Erythroblast (primary cell): ENCODE measurements at places on chromosomes 1 and 21.

- DNase-seq: no peak
Measured at GRCh38 chr1:7120863-7121621, 335.8 kb downstream of the CAMTA1 start.

- no peak for DNase-seq
Measured at GRCh38 chr1:59138402-59138801, 158.5 kb upstream of the FGGY start.

- DNase-seq: no peak
Measured at GRCh38 chr1:181777286-181777685, 284.2 kb downstream of the ZNF648 start.

GRCh38 chr1:87588495-87588894, 259.8 kb downstream of the LMO4 start:
- no peak for DNase-seq

- DNase-seq: no peak
Measured at GRCh38 chr1:100535264-100535663, 2.7 kb upstream of the GPR88 start.

GRCh38 chr1:159302095-159302494, at the start of gene FCER1A:
Gene FCER1A, plus strand, starts transcription at chr1:159302336. Its CDS starts 29 bp downstream, at chr1:159302365.
- DNase-seq: no peak

GRCh38 chr1:246153796-246154212, 353.3 kb downstream of the SMYD3 start:
- DNase-seq: no peak

DNA sequence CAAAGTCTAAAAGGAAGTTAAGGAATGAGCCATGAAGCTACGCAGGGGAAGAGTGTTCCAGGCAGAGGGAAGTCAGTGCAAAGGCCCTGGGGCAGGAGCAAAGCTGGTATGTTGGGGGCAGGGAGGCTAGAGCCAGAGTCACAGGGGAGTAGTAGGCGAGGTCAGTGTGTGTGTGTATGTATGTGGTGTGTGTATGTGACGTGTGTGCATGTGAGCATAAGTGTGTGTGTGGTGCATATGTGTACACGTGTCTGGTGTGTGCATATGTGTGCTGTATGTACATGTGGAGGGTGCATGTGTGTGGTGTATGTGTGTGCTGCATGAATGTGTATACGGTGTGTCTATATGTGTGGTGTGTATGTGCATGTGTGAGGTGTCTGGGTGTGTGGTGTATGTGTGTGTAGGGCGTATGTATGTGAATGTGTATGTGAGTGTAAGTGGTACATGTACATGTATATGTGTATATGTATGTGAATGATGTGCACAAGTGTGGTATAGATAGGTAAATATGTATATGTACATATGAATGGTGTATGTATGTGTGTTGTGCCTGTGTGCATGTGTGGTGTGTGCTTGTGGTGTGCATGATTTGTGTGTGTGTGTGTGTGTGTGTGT, 20.8 kb upstream of the NID1 start:
- no peak for DNase-seq

- no peak for DNase-seq
Measured at GRCh38 chr1:183323849-183324683, 94.1 kb downstream of the NMNAT2 start.

DNA sequence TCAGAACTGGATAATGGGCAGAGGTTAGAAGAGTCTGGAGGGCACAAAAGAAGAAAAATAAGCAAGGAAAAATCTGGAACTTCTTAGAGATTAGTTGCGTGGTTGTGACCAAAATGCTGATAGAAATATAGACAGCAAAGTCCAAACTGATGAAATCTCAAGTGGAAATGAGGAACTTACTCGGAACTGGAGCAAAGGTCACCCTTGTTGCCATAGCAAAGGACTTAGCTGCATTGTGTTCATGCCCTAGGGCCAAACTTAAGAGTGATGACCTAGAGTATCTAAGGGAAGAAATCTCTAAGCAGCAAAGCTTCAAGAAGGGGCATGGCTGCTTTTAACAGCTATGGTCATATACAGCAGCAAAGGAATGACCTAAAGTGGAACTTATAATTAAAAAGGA, 180.0 kb downstream of the TTLL7 start:
- peak; percentile 57 for DNase-seq

- DNase-seq: no peak
Measured at GRCh38 chr1:106768501-106768900, 288.0 kb upstream of the PRMT6 start.
